ENCODE measurements at places on chromosomes 11 and 22.

GRCh38 chr11:48014917-48015316 is 34.6 kb downstream of the PTPRJ start:
- DNase-seq: no peak

DNA sequence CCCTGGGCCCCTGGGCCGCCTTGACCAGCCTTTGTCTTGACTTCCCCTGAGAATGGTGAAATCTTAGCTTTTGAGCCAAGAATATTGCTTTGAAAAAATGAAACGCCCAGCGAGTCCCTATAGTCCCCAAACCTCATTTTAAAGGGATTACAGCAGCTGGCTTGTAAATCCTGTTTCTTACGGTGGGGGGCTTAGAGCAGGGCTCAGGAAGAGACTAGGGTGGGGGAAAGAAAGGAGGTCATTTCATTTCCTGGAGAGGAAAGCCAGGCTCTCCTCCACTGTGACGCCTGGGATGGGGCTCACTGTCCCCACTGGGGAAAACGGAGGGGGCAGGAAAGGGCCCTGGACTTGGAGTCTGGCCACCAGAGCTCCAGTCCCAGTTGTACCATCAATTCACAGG is 72.2 kb upstream of the ALX4 start:
- DNase-seq: no peak

- DNase-seq: no peak
Observed at GRCh38 chr11:116690611-116691010, 82.2 kb downstream of the BUD13 start.

- DNase-seq: no peak
Observed at GRCh38 chr22:40728731-40729189, 49.5 kb downstream of the MCHR1 start.

DNA sequence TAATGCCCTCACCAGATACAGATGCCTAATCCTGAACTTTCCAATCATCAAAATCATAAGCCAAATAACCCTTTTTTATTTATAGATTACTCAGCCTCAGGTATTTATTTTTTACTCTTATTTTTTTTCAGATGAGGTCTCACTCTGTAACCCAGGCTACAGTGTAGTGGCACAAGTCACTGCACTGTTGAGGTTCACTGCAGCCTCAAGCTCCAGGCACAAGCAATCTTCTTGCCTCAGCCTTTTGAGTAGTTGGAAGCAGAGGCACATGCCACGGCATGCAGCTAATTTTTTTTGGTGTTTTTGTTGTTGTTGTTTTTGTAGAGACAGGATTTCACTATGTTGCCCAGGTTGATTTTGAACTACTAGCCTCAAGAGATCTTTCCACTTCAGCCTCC is 49.5 kb downstream of the TTC28 start:
- DNase-seq: no peak

DNA sequence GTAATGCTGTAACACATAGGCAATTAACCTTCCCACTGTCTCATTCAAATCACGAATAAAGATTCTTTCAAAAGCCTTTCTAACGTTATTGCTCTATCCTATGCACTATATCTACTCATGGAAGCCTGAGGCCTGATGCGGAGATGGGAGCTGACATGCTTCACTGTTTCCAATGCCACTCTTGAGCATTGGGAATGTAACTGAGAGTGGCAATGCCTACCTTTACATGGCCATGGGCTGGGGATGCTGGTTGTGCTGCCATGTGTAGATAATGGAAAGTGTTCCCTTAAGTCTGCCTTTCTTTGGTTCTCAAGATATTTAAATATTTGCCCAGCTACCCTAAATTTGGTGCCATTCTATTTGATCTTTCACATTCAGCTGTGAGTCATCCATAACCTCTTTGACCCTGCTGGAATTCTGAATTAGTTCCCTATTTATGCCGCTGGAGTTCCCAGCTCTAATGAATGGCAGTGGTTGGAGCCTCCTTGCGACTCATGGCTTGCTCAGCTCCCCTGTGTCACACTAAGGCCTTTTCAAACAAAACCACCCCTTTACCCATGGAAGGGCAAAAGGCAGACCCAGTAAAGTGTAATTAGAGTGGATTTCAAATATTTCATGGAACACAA is 21.4 kb upstream of the DKK3 start:
- DNase-seq: no peak

- no peak for DNase-seq
Observed at GRCh38 chr22:44289414-44290171, 23.2 kb downstream of the SHISAL1 start.

- DNase-seq: no peak
Observed at GRCh38 chr11:113862435-113862834, 12.9 kb downstream of the USP28 start.

Measured in upper lobe of right lung (tissue), 1 donor.